ENCODE measurements at places on chromosomes 16 and 17. TPM values are rescaled to one million over a fixed set of nuclear protein-coding genes. Genes with fewer than 3 reads are reported as not detected.

- DNase-seq = no peak
These were observed 220.6 kb upstream of the RPL38 start for GRCh38 chr17:73982871-73983270.

DNA sequence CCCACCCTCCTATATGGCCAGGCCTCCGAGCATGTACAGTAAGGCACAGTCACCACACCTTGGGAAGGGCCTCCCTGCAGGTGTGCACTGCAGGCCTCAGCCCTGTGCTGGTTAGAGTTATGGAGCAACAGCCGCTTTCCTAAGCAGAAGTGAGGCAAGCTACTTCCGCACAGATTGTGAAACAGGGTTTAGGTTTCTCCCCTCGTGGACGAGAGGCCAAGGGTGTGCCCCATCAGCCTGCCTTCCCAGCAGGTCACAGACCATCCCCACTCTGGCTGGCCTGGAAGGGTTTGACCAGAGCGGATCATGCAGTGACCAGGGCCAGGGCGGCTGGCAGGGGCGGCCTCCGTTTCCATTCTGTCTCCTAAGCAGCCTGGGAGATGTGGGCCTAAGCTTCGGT is 4.7 kb downstream of the MSRB1 start:
- DNase-seq = no peak

The MRC2 gene
- 30.7 TPM for total RNA-seq

The ZPBP2 gene
- total RNA-seq = not detected

- DNase-seq = no peak
These were observed 74.5 kb downstream of the RAI1 start for GRCh38 chr17:17755715-17756114.

The CD7 gene
- total RNA-seq = not detected

- DNase-seq = no peak
These were observed 55.2 kb downstream of the GAN start for GRCh38 chr16:81369888-81370504.

- no peak for DNase-seq
These were observed 14.8 kb downstream of the TEKT5 start for GRCh38 chr16:10679921-10680320.

DNA sequence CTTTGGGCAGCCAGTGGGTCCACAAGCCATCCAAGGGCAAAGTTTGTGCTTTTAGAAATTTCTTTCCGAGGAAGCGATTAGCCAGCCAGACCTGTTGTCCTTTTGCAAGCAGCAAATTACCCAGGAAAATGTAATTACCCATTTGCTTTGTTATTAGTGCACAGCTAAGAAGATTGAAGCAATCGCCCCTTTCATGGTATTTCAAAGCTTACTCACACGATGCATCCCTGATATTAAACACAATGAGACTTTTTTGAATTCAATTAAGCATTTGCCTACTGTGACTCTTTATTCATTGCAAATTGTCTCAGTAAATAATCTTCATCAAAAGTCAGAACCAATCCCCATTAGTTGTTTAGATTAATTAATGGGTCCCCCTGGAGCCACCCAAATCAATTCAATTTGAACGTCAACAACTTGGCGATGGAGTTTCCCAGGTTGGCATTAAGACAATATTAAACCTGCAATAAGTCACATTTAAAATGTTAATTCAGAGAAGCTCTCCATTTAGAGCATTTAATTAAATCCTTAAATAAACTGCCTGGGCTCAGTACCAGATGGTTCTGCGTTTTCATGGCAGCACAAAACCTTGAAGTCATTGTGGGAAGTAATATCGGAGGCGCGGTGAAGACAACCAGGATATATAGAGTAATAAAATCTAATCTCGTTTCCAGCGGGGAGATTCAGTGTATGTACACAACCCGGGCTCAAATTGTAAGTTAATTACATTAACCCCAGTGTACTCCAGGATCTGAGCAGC is 366.2 kb upstream of the TNRC6C start:
- DNase-seq = no peak

The RASD1 gene
- total RNA-seq = 8.3 TPM

The CCDC200 gene
- total RNA-seq = not detected

- no peak for DNase-seq
These were observed 93.6 kb downstream of the ABCA8 start for GRCh38 chr17:68861602-68862001.

The TBC1D3I gene
- 0.96 TPM for total RNA-seq

DNA sequence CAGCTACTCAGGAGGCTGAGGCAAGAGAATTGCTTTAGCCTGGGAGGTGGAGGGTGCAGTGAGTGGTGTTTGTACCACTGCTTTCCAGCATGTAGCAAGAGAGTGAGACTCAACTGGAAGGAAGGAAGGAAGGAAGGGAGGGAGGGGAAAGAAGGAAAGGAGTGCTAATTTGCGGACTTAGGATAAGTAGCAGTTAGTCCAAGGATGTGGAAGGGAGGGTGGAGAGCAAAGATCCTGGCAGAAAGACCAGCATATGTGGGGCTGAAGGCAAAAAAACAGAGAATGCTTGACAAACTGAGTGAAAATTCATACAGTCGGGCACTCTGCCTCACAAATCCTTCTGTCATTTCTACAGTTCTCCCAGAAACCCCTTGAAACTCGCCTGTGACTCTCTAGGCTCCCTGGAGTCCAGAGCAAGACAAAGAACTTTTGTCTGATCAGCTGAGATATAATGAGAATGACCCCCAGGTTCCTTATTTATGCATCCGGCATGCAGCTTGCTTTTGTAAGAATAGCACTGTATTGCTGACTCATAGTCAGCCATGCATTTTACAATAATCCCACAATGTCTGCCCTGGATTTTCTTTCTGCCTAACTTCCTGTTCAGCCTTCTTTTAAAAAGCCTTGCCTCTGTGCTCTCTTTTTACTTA is 31.5 kb downstream of the CDK5RAP3 start:
- no peak for DNase-seq

DNA sequence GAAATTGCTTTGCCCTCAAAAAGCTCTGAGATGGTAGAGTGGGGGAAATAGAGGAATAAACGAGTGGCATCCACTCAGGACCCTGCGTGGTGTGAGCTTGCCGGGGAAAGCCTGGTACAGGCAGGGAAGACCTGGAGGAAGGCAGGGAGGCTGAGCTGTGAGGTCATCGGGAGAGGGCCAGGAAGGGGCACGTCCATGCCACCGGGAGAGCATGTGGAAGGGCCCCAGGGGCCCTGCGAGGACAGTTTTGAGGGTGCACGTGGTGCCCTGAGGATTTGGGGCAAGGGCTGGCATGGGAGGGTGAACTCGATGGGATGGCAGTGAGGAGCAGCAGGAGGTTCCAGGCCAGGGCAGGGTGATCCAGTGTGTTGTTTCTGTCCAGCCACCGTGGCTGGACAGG is 56.3 kb upstream of the CBFA2T3 start:
- DNase-seq = no peak

GRCh38 chr17:68351395-68351794 is 60.1 kb downstream of the ARSG start:
- DNase-seq = no peak

- no peak for DNase-seq
These were observed 26.4 kb downstream of the ORC6 start for GRCh38 chr16:46715769-46716305.

The WNT9B gene
- not detected for total RNA-seq

All from neural crest cell (in vitro differentiated cells).